ENCODE measurements at places on chromosomes 4 and X. TPM values are rescaled to one million over a fixed set of nuclear protein-coding genes. Genes with fewer than 3 reads are reported as not detected.

The HPGD gene
- 124 TPM for total RNA-seq

- no peak overlapping the region for H3K27ac ChIP-seq
- no peaks in the 10 kb centered on the region for H3K27me3 ChIP-seq
- H3K36me3 ChIP-seq, result no peaks in the 10 kb centered on the region
- no peak for DNase-seq
- no peaks in the 10 kb centered on the region for H3K4me1 ChIP-seq
Observed at GRCh38 chr4:25058796-25059195, 28.1 kb upstream of the LGI2 start.

The DAPP1 gene
- 0.51 TPM for total RNA-seq

The HEPH gene
- 1.4 TPM for total RNA-seq

DNA sequence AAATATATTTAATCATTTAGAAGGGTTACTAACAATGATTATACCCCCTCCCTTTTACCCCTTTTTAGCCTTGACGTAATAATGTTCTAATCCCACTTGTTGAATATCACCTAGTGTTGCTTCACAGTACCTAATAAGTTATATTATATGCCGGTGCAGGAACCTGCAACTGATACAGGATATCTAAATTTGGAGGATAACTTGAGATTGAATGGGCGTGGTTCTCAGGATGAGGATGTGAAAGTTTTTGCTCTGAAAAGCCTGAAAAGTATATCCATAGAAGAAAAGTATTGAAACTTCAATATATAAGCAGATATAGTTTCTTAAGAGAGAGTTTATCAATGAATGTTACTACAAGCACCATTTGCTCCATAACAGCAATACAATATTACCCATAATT is 59.8 kb downstream of the ZNF711 start:
- H3K27ac ChIP-seq, result no peak overlapping the region
- H3K4me3 ChIP-seq, result no peak overlapping the region
- DNase-seq, result no peak
- no peaks in the 10 kb centered on the region for H3K36me3 ChIP-seq
- no peaks in the 10 kb centered on the region for H3K4me1 ChIP-seq

DNA sequence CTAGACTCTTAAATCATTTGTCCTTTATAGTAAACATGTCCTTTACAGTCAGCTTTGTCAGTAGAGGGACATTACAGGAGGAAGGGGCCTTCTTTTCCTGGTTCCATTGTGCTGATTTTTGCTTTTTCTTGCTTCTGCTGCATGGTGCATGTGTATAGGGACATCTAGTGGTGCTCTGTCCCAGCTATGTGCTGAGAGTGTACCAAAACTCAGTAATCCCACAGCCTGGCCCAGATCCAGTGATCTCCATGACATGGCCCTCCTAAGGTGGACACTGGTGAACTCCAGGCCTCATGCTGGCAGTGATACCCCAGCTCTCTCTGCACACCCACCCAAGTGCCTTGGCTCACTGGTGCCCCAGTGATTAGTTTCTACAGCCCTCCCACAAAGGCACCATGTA is 45.2 kb downstream of the MAGEB17 start:
- no peaks in the 10 kb centered on the region for H3K27me3 ChIP-seq
- no peak overlapping the region for H3K27ac ChIP-seq
- peak; percentile 45 for DNase-seq
- H3K4me1 ChIP-seq, result no peaks in the 10 kb centered on the region
- no peaks in the 10 kb centered on the region for H3K36me3 ChIP-seq
- H3K4me3 ChIP-seq, result no peak overlapping the region

The C4orf51 gene
- total RNA-seq, result not detected

GRCh38 chr4:176592976-176593670 is 199.6 kb downstream of the VEGFC start:
- no peaks in the 10 kb centered on the region for H3K27me3 ChIP-seq
- no peak for DNase-seq

DNA sequence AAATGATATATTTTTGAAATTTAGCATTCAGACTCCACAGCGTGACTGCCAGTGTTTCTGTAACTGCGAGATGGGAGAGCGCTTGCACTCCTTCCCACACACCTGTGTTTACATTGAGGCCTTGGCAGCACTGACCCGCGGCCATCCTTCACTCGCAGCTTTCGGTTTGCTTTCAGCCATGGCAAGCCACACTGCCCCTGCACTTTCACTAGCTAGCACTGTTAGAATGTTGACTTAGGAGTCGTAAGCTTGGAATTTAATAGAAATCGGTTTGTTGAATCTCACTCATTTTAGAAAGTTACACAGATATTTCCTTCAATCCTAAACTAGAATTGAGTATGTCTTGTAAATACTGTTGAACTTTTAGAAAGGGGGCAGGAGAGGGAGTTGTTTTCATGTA is 136.2 kb downstream of the CFAP299 start:
- no peaks in the 10 kb centered on the region for H3K4me1 ChIP-seq
- no peaks in the 10 kb centered on the region for H3K27me3 ChIP-seq
- H3K36me3 ChIP-seq, result no peaks in the 10 kb centered on the region
- no peak overlapping the region for H3K27ac ChIP-seq

- no peaks in the 10 kb centered on the region for H3K4me1 ChIP-seq
- H3K27ac ChIP-seq, result no peak overlapping the region
- DNase-seq, result no peak
- no peaks in the 10 kb centered on the region for H3K27me3 ChIP-seq
- no peaks in the 10 kb centered on the region for H3K36me3 ChIP-seq
Observed at GRCh38 chr4:152434011-152434410, 101.9 kb downstream of the FBXW7 start.

DNA sequence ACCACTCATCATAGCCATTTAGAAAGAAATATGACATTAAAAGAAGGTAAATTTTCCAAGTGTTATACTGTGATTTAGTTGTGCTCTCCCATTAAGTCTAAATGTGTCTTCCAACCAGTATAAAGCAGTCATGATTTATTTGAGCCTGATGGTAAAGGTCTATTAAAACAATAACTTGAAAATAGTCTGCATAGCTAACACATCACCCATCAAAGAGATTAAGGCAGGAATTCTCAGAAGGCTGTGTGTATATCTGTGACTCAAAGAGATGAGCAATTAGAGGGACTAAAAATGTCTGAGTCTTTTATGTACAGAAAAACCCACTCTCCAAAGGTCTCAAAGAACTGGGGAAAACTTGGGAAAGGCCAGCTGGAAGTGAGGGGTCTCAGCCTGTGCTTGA is 70.3 kb upstream of the IQCM start:
- H3K27me3 ChIP-seq, result no peaks in the 10 kb centered on the region
- DNase-seq, result no peak
- no peaks in the 10 kb centered on the region for H3K4me1 ChIP-seq
- no peak overlapping the region for H3K4me3 ChIP-seq
- no peaks in the 10 kb centered on the region for H3K36me3 ChIP-seq

GRCh38 chr4:119131164-119131563 is 4.5 kb upstream of the MYOZ2 start:
- H3K4me1 ChIP-seq, result no peaks in the 10 kb centered on the region
- no peak overlapping the region for H3K4me3 ChIP-seq
- no peaks in the 10 kb centered on the region for H3K27me3 ChIP-seq

The ADAM29 gene
- total RNA-seq, result not detected

DNA sequence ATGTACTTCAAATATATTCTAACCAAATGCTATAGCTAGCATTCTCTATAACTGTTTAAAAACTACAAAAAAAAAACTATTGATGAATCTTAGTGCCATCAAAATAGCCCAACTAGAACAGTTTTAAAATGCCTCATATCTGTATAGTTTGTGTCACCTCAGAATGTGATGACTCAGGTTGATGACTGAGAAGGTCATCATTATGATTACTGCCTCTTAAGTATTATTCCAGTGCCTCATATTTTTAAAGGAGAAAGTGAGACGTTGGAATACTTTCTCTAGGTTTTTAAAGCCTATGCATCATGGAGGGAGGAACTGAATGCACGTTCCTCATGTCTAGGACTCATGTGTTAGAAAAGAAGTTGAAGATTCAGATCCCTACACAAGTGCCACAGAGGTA is 88.2 kb downstream of the TMA16 start:
- no peaks in the 10 kb centered on the region for H3K27me3 ChIP-seq
- no peak overlapping the region for H3K4me3 ChIP-seq
- no peak overlapping the region for H3K27ac ChIP-seq
- no peaks in the 10 kb centered on the region for H3K36me3 ChIP-seq
- no peak for DNase-seq
- H3K4me1 ChIP-seq, result no peaks in the 10 kb centered on the region
